ENCODE measurements at places on chromosomes 3 and 15.

GRCh38 chr3:148866261-148866660 is 1.2 kb downstream of the CPA3 start:
- DNase-seq: peak; percentile 52

DNA sequence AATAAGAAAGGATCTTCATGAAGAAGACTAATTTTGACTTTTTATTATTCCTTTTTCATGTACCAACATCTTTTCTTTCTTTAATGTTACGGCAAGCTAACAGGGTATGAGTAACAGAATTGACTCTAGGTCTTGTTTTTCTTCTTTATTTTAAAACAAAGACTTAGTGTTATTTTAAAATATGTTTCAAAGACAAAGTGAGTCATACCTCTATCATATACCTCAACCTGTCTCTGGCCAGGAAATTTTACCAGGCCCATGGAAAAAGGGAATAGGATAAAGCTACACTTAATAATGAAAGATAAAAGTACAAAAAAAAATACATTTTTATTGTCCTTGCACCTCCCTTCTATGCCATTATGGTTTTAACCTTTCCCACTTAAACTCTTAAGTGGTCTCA is 57.4 kb downstream of the ZNF148 start:
- DNase-seq: no peak

- DNase-seq: peak; percentile 3
Measured at GRCh38 chr3:193132964-193133363, 108.1 kb upstream of the PLAAT1 start.

DNA sequence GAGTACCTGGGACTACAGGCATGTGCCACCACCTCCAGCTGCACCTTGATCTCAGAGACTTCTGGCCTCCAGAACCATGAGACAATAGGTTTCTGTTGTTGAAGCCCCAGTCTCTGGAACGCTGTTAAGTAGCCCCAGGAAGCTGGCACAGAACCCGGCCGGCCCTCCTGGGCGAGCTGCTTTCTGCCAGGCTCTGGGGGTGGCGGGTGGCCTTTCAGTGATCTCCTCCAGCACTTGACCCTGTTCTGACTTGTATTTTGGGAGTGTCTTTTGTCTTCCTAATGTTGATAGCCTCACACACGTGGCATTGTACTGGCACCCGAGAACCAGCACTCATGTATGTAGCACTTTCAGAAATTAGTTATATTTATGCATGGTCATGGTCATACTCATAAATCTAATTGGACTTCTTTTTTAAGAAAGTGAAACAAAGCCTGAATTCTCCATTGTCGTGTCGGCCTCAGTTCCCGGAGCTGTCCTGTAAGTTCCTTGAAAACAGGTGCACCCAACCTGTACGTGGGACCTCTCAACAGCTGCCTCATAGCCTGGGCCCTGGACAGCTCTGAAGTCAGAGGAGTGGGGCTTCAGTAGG is 74.0 kb downstream of the TFRC start:
- no peak for DNase-seq

DNA sequence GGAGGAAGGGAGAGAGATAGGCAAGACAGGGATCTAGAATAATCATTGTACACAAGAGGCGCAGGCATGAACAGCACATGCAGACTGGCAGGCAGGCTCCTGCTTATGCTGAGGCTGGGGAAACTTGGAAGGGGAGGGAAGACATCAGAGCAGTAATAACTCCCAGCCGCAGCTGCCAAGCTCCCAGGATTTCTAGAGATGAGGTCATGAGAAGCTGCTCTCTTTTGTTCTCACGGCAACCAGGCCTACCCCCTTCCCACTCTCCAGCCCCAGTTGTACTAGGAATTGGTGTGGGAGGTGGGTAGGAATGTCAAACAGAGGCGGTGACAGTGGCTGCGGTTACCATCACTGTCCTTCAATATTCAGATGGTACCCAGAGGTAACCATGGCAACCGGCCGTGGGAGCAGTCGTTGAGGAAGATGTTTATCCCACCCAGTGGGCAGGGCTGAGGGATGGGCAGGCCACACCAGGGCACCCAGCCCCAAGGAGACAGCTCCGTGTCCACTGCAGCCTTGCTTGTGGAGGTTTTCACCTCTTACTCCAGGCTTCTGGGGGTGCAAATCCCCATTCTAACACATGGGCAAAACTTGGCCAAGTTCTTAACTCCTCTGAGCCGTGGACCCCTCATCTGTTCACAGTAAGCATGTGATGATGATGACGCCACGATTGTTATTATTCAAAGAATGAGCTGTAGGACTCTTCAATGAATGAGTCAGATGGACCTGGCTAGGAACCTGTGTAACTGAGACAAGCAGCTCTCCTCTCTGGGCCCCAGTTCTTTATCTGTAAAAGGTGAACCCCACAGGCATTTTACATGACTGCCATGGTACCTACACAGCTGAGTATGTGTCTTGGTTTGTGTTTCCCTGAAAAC is 360.8 kb upstream of the PROK2 start:
- no peak for DNase-seq

DNA sequence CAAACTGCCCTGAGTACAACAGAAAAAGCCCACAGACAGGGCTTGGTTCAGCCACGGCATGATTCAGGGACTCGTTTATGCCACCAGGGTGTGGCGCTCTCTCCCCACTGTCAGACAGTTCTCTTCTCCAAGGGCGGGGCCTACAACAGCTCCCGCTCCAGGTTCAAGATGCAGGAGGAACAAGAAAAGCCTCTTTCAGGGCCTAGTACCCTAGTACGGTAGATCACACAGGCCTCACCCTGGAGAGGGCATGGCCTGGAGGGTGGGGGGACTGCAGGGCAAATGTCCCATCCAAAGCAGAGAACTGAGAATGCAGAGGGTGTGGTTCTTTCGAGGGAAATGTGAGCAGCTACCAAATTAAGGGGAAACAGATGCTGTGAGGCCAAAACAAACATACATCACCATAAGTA is 12.0 kb downstream of the MESD start:
- DNase-seq: no peak

- no peak for DNase-seq
Measured at GRCh38 chr3:43279532-43279931, 6.8 kb upstream of the SNRK start.

DNA sequence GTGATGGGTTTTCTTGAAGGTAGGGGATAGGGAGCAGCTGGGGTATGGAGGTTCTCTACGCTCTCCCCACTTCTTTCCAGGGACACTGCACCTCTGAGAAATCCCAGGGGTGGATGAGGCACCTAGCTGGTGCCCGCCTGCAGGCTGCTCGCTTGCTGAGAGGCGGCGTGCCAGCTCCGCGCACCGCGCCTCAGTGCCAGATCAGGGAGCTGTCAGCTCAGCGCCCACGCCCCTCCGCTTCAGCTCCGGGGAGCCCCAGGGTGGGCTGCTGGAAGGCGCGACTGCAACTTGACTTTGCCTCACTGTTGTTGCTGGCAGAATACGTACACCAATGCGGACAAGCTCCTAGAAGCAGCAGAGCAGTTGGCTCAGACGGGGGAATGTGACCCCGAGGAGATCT is 345.7 kb upstream of the UMPS start:
- no peak for DNase-seq

GRCh38 chr15:29449136-29449535 is 179.5 kb upstream of the NSMCE3 start:
- DNase-seq: peak; percentile 33

DNA sequence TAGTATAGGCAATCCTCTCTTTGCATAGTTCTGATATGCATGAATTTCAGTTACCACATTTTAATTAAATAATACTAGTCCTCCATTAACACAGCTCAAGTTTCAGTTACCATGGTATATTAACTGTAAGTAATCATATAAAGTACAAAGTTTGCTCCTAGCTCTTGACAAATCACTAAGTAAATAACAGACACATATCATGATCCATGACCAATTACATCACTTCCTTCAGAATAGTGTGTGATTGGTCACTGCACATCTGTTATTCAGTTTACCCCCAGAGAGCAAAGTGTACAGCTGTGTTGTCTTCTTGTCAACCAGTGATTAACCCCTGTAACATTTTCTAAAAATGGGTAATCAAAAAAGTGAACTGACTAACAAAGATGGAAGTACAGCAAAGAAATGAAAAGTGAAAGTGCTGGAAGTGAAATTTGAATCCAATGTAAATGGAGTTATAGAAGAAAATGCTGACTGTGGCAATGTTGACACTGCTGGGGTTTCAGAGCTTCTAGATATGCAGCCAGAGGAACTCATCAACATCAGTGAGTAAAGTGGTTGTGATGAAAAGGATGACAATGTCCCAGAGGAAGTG is 30.2 kb upstream of the LEKR1 start:
- DNase-seq: no peak

DNA sequence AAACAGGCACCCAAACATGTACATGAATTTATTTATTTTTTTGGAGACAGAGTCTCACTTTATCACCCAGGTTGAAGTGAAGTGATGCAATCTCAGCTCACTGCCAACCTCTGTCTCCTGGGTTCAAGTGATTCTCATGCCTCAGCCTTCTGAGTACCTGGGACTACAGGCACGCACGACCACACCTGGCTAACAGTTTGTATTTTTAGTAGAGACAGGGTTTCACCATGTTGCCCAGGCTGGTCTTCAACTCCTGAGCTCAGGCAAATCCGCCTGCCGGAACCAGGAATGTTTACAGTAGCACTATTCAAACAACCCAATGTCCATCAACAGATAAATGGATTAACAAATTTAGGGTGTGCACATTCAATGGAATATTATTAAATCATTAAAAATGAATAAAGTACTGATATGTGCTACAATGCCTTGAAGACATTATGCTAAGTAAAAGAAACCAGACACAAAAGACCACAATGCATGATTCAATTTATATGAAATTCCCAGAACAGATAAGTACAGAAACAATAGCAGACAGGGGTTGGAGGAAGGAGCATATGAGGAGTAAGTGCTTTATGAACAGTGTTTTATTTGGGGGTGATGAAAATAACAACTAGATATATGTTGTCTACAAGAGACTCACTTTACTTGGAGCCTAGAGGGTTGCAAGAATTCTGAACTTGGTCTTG is 1.3 kb downstream of the LEO1 start:
- no peak for DNase-seq

DNA sequence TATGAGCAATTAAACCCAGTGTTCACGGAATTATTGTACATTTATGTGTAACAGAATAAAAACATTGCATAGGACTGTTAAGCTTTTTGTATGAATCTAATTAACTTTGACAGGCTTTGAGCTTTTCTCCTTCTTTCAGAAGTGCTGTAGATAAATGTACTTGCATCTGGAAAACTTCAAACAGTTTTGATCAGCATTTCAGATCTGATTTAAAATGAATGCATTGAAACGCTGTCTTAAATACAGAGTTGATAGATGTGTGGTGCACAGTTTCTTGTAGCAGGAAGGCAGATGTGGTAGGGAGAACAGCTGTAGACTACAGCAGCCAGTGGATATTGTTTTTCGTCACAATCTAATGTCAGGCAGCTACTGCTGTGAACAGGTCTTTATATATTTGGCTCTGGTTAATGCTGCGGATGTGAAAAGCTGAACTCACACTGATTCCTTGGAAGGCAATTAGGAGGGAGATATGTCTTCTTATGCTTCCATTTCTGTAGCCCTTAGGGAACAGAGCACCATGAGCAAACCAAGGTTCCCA is 193.8 kb upstream of the GOLIM4 start:
- no peak for DNase-seq

DNA sequence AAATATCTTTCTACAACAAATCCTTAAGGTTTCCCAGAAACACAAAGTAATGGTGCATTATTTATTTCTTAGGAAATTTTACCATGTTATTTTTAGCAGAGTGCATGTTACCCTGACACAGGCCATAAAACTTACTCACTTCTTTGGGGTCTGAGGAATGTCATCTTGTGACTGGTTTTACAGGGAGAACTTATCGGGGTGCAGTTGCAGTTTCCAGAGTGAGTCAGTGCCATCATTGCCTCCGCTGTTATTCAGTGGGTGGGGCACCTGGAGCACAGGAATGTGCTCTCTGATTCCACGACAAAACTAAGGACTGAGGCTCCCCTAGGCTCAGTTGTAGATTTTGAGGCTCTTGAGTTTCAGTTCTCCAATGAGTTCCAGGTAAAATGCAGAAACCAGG is 11.1 kb upstream of the GREM1 start:
- no peak for DNase-seq

DNA sequence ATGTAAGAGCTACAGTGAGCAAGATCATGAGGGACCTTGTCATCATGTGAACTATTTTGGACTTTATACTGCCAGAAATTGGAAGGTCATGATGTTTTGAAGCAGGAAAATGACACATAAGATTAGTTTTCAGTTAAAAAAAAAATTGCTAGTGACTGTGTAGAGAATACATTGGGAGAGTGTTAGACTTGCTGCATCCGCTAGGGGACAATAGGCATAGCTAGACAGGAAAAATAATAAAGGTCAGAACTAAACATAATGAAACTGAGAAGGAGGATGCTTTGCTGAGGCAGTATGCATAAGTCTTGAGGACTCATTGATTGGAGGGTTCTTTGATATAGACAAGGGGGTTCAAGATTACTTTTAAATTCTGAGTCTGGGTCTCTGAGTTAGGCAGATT is 275.8 kb upstream of the KCNH8 start:
- DNase-seq: no peak

GRCh38 chr3:15815696-15816095 is 17.9 kb upstream of the ANKRD28 start:
- peak; percentile 46 for DNase-seq

DNA sequence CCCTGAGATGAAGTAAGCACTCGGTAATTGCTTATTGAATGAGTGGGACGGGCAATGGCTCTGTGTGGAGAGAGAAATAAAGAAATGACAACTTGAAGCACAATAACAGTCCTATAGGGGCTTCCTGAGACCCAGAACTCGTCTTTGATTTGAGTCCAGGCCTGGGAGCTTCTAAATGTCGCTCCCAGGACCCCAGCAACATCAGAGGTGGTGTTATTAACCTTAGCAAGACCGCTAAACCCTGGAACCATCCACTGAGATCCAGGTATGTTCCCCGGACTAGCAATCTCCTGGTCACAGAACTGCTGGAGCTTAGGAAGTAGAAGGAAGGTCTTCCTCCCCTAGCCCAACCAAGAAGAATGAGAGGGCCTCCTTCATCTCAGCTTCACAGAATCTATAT is 160.0 kb downstream of the MINAR1 start:
- no peak for DNase-seq

- DNase-seq: no peak
Measured at GRCh38 chr15:69417581-69417980, 3.4 kb downstream of the KIF23 start.

DNA sequence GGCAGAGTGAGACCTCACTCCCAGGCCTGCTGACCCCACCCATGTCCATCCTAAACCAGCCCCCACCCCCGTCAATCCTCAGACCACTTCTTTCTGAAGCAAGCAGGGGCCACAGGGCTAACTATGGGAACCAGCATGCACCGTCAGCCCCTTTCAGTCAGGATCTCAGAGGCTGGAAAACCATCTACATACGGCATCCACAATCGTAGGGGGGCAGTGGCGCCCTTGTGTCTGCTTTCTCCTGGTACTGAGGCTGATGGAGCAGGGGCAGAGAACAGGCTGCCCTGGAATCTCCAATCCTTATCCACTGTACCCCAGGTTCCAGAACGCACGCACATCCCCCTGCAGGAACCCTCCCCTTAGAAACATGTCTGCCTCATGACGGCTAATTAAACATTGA is 56.6 kb downstream of the XXYLT1 start:
- DNase-seq: no peak

GRCh38 chr15:44295750-44296431 is 7.4 kb downstream of the GOLM2 start:
- DNase-seq: no peak

All from kidney glomerular epithelial cell (primary cell).